ENCODE measurements at places on chromosomes 11 and 22.

DNA sequence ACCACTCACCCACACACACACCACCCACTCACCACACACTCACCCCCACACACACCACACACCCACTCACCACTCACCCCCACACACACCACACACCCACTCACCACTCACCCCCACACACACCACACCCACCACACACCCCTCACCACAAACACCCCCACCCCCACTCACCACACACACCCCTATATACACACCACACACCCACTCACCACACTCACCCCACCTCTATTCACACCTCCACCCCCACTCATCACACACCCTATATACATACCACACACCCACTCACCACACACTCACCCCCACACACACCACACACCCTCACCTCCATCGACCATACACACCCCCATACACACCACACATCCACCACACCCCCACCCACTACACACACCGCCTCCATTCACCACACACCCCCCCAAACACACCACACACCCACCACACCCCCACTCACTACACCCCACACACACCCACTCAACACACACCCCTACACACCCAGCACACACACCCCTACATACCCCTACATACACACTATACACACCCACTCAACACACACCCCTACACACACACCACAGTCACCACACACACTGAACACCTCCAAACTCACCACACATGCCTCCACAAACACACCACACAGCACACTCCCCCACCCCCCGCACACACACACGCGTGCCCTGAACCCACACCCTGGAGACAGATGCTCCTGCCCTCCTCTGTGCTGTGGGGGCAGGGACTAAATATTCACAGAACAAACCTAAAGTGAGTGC is 19.0 kb upstream of the TTLL12 start:
- no peak for DNase-seq

- DNase-seq: no peak
These were observed 89.7 kb upstream of the MTMR2 start for GRCh38 chr11:96013461-96014213.

DNA sequence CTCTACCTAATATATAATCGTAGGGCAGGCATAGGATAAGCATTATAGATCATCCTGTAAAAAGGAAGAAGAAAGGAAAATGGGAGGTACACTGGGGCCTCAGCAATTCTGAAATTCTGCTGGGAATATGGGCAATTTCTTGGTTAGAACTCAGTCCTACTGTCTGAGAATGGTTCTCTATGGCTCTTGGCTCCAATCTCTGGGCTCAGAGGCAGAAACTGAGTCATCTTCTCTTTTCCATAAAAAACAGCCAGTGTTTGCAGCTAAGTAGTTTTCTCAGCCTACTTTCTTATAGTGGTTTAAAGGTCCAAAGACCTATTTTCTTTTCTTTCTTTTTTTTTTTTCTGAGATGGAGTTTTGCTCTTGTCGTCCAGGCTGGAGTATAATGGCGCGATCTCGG is 135.8 kb upstream of the ZBED5 start:
- no peak for DNase-seq

- DNase-seq: no peak
These were observed 14.7 kb downstream of the EPS8L2 start for GRCh38 chr11:720642-721246.

- DNase-seq: no peak
These were observed 4.9 kb upstream of the TCN2 start for GRCh38 chr22:30602049-30602448.

GRCh38 chr11:99822846-99823565 is 802.3 kb downstream of the CNTN5 start:
- DNase-seq: no peak

DNA sequence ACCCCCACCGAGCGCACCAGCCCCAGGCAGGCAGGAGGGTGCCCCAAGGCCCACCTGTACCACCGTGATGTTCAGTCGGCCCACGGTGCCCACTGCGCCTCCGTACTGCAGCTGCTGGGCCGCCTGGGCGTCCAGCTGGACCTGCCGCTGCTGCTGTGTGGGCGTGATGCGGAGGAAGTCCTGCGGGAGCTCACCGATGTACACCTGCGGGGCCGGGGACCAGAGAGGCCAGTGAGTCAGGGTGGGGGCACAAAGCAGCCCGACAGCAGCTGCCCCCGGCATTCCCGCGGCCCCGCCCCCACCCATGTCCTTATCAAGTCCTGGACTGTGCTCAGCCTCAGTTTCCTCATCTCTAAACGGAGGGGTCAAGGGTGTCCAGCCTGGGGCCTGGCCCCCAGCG is 13.8 kb downstream of the TOLLIP start:
- DNase-seq: no peak

- DNase-seq: no peak
These were observed 28.1 kb downstream of the RTN3 start for GRCh38 chr11:63709336-63709884.

- DNase-seq: no peak
These were observed 30.5 kb downstream of the YDJC start for GRCh38 chr22:21599053-21599893.

GRCh38 chr11:75776546-75776945 is 8.0 kb downstream of the DGAT2 start:
- DNase-seq: no peak

DNA sequence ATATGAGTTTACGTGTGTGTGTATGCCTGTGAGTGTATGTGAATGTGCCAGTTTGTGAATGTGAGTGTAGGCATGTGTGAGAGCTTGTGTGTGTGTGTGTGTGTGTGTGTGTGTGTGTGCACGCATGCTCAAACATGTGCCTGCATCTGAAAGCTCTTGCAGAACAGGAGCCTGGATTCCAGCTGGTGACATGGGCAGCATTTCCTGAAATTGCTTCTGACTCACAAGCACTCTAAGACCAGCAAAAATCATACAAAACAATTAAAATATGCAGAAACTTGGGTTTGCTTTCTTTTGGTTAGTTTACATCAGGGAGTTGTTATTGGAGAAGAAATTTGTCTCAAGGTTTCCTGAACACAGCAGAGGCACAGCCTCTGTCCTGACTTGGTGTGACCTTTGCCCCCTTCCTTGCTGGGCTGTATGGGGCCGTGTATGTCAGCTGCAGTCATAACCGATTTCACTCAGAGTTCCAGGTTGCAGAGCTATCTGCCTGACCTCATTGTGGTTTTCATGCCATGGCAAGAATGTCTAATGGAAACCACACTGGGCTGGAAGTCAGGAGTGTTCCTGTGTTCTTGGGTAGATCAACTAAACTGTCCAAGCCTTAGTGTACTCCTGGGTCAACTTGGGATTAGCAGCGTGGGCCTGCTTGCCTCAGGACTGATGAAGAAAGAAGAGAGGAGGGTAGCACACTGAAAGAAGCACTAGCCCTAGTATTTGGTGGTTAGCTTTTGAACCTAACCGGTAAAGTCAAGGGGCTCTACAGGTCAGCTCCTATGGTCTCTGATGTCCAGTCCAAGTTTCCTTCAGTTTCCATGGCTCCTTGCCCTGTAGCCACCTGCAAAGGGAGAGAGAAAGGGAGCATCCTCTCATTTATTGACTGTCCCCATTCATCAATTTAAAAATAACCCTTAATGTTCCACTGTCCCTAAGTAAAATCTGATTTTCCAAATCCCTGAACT is 143.7 kb downstream of the SNX19 start:
- DNase-seq: no peak

DNA sequence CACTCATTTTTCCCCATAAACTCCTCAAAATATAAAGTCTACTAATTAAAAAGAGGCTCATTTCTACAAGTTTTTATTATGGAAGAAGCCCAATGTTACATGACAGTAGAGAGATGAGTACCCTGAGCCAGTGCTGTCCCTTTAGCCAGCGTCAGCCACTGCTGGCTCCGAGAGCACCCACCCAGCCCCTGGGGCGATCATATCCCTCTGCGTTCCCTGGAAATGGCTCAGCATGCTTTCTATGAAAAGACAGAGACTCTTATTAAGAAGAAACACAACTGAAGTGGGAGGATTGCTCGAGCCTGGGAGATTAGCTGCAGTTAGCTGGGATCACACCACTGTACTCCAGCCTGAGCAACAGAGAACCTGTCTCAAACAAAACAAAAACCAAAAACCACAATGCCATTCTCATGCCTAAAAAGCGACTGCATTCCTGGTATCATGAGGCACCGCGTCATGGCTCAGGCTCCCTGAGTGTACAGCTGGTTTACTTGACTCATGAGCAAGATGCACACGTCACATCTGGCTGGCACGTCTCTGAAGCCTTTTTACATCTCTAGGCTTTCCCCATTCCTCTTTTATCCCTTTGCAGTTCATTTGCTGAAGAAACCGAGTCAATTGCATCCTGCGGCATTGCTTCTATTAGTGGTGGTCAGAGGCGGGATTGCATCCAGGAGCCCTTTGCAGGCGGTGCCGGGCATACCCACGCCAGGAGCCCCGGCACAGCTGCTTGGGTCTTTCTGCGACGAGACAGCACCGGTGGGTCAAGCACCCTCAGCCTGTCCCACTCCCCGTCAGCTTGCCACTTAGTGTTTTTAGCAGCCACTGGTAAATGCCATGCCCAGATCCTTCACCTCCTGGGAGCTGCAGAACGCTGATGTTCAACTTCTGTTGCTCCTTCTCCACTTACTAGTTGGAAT is 119.9 kb downstream of the CTTN start:
- DNase-seq: no peak

GRCh38 chr11:111886844-111887243 is 7.5 kb downstream of the CFAP68 start:
- no peak for DNase-seq

DNA sequence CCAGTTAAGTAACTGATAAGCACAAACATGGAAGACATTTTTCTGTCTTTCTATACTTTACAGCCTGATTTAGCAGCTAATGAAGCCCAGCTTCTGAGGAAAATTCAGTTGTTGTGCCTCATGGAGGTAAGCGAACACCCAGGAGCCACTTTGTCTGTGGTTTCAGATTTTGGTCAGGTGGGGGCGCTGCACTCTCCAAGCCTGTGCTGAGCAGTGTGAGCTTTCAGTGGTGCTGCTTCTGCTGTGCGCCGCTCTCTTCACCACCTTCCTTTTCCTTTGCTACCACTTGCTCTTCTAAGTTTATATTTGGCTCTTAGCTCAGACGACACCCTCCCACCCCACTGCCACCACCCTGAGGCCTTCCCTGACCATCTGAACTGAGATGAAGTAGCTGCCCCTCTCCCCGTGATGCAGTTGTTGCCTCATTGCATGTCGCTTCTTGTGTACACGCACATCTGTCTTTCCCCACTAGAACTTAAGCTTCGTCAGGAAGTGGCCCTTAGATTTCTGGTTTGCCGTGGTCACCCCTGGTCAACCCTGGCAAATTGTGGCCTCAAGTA is 14.0 kb downstream of the PSMD13 start:
- DNase-seq: no peak

DNA sequence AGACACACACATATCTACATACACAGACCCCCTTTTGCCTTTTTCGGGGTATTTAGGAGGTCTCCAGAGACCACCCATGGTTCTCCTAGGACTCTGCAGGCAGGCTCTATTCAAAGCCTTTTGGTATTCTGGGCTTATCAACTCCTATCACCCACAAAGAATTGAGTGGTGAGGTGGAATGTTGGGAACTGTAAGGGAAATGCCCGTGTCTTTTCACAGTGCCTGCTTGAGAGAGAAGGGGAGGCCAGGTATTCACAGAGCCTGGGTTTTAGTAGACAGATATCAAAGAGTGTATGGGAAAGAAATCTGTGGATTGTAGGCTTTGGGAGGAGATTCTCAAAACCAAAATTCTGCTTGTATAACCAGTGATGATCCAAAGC is 44.0 kb upstream of the CSNK2A3 start:
- no peak for DNase-seq

DNA sequence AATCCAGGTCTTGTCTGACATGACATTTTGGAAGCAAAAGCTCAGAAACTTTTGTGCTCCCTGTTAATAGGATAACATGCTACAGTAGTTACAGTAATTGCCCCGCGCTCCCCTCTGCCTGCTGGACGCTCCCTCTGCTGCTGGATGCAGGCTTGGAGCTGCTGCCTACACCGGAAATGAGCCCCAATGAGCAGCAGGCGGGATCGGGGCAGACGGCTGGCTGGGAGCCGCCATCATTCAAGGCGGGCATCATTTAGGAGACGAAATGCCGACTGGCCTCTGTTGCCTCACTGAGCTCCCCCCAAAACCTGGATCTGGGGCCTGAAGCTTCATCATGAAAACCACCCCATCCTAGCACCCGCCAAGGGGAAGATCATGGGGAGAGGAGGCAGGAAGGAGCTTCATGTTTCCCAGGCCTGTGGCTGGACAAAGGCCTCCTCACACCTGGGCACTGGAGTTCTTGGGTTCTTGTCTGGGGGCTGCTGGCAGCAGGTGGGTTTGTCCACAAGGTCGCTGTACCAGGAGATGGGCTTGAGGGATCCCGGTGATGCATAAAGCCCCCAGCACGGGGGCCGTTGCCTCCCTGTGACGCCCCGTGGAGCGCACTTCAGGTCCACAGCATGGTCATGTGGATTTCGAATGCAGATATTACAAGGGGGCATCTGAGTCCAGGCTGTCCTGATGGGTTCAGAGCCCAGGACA is 664.3 kb downstream of the BRD1 start:
- DNase-seq: no peak

DNA sequence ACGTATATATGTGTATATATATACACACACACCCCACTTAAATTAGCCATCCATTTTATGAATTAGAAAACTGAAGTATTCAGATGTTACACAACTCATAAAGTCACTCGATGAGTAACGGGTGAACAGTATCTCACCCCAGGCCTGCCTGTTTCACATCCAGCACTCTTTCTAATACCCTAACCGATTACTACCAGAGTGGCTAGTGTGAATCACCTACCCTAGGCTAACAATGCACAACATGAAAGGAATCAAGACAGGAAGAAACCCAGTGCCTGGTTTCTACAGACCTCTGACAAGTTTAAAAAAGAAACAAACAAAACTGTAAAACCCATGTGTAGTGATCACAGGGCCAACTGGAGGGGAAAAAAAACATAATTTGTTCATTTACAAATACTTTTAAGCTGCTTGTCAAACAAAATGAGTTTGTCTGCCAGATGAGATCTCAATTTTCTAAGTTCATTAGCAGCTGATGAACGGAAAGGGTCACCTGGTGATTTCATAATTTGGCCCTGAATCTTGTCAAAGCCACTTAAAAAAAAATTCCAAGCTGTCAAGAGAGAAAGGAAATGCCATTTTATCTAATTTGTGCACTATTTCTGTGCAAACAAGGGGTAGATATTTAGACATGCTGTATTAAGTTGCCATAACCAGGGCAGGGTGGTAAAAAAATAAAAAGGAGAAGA is 134.8 kb downstream of the LARGE1 start:
- DNase-seq: no peak

DNA sequence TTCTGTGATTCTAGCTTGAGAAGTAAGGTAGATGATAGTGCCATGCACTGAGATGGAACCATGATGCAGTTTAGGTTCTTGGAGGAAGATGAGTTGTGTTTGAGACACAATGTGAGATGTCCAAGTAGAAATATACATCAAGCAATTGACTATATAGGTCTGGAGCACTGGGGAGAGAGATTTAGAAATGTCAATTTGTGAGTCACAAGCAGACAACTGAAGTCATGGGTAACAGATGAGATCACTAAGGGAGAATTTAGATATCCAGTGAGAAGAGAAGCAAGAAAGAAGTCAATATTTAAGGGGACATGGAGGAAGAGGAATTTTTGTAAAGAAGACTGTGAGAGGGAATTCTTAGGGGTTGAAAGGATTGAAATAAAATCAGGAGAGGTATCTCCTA is 65.1 kb upstream of the RRAS2 start:
- no peak for DNase-seq
